ENCODE measurements at places on chromosomes 4 and X.

- no peak for DNase-seq
Measured at GRCh38 chrX:71922686-71923085, 12.0 kb downstream of the NHSL2 start.

DNA sequence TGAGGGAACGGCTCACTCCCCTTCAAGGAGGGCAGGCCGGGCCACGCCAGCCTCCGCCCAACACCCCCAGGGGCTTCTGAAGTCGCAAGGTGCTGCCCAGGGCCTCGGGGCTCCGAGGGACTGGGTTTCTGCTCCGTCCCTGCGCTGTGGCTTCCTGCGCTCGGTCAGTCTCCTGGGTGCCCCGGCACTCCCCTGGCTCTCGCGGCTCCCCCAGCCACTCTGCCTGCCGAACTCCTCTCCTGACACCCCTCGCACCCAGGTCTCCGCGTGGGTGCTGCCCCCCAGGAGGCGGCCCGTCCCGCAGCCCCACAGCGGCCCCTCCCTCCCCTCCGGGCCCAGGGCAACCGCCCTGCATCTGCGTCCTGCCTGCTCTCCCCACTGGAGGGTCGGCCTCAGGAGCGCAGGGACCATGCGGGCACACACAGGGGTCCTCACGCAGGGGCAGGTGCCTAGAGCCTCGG is 151.9 kb downstream of the AFAP1 start:
- DNase-seq = no peak

- no peak for DNase-seq
Measured at GRCh38 chr4:170109586-170110284, 20.0 kb upstream of the AADAT start.

- no peak for DNase-seq
Measured at GRCh38 chr4:158808399-158808798, 39.6 kb downstream of the FNIP2 start.

DNA sequence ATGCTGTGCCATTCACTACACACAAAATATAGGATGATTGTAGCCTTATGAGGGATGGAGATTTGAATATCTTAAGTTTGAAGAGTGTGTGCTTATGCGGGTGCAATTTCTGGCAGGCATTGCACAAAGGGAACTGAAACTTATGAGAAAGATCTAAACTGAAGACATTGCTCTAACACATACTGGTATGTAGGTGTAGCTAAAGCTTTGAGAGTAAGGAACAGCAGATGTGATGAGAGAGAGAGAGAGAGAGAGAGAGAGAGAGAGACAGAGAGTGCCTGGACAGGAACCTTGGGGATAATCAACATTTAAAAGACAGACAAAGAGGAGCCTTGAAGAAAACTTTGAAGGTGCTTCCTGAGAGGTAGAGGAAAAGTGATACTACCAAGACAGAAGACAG is 379.7 kb downstream of the SPRY1 start:
- no peak for DNase-seq

DNA sequence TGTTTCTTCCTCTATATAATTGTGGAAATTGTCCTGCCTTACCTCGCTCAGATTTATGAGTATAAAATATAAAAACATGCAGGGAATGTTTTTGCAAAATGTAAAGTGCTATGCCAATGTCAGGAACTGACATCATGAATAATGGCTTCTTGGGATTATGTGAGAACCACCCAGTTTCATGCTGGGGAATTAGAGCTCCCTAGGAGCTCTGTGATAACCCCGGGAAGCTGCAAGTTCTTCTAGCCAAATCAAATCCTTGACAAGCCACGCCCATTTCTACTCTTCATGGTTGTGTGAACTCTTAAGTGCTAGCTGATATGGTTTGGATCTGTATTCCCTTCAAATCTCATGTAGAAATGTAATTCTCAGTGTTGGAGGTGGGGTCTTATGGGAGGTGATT is 85.9 kb upstream of the PAK3 start:
- no peak for DNase-seq

DNA sequence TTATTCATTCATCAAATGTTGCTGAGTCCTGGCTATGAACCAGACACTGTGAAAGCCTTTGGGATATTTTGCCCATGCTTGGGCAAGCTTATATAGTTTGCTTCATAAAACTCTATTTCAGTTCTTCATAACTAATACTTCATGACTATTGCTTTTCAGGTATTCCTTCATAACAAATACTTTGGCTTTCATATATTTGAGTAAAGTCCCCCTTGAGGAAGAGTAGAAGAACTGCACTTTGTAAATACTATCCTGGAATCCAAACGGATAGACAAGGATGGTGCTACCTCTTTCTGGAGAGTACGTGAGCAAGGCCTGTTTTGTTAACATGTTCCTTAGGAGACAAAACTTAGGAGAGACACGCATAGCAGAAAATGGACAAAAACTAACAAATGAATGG is 1.7 kb upstream of the AFP start:
- no peak for DNase-seq

GRCh38 chr4:55435141-55435841 is 39.5 kb downstream of the TMEM165 start:
- DNase-seq = no peak

DNA sequence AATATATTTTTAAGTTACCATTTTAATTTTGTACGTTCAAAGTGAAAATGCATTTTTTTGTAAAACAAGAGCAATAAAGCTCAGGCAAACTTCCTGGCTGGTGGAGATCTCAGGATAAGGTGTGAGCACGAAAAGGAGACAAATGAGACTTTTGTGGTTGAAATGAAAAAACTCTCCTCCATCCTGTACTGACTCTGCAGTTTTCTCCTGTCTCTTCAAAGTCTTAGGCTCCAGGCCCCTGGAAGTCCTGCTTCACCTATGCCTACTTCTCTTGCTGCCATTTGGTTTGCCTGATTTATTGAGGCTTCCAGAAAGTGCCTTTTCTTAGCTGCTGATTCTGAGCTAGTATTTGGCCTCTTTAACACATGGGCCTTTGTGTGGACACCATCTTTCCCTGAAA is 77.7 kb downstream of the MAML3 start:
- DNase-seq = no peak

GRCh38 chr4:55409468-55410171 is 13.9 kb downstream of the TMEM165 start:
- DNase-seq = peak; percentile 4

GRCh38 chr4:163164591-163164990 is 2.1 kb downstream of the NAF1 start:
- no peak for DNase-seq

- DNase-seq = no peak
Measured at GRCh38 chrX:19642241-19643109, 127.2 kb upstream of the MAP3K15 start.

GRCh38 chr4:89056953-89057398 is at the start of gene FAM13A:
FAM13A (minus strand) TSS chr4:89057185; CDS start chr4:89056964, 221 bp downstream.
- DNase-seq = peak; percentile 89

- no peak for DNase-seq
Measured at GRCh38 chr4:148982200-148982599, 540.0 kb upstream of the NR3C2 start.

- no peak for DNase-seq
Measured at GRCh38 chr4:69876071-69876470, 16.1 kb upstream of the SULT1E1 start.

DNA sequence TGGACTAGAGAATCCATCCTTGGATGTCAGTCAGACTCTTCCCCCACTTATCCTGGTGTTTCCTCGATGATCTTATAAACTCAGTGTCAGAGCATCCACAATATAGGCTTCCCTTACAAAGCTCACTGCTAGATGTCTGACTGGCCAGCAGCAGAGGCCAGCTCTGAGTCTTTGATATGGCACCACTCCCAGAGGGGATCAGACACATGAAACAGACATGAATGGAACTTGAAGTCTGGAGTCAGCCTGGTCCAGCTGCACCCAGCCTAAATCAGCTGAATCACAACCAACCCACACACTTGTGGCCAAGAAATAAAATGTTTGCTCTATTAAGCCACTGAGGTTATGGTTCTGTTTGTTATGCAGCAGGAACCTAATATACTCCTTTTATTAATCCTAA is 129.6 kb upstream of the MED14 start:
- peak; percentile 84 for DNase-seq

GRCh38 chr4:61292322-61292721 is 92.2 kb downstream of the ADGRL3 start:
- no peak for DNase-seq

DNA sequence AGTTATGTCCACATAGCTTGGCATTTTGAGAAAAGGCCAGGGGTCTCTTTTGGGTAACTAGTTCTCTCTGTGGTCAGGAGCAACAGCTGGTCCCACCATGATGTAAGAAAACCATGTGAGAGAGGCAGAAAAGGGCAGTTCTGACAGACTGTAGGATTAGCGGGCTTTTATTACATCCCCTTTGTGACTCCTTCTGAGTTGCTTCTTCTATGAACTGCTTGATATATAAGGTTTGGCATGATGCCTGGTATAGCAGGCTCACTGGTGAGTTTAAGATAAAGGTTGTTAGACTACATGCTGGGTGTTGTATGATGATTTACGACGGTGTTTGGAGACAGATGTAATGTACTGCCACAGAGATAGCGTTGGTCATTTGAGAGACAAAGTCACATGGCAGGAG is 2308.1 kb upstream of the AGA start:
- DNase-seq = no peak

- no peak for DNase-seq
Measured at GRCh38 chr4:174137698-174138097, 145.8 kb downstream of the FBXO8 start.

GRCh38 chr4:148510211-148510610 is 68.0 kb upstream of the NR3C2 start:
- no peak for DNase-seq

DNA sequence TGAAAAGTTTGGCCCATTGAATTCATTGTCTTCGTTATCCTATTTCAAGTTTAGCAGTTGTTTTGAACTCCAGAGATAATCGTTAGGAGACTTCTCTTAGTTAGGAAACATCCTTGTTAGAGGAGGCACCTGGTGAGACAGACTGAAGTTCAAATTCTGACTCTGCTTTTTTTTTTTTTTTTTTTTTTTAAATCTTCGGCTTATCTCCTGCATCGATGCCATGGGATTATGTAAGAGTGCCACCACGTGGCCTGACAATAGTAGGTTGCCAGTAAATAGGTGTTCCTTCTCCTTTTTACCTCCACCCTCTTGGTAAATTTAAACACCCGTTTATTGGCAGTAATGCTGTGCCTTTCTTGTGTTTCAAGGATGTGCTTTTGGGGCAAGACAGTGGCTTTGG is 149.3 kb downstream of the SOWAHB start:
- no peak for DNase-seq

DNA sequence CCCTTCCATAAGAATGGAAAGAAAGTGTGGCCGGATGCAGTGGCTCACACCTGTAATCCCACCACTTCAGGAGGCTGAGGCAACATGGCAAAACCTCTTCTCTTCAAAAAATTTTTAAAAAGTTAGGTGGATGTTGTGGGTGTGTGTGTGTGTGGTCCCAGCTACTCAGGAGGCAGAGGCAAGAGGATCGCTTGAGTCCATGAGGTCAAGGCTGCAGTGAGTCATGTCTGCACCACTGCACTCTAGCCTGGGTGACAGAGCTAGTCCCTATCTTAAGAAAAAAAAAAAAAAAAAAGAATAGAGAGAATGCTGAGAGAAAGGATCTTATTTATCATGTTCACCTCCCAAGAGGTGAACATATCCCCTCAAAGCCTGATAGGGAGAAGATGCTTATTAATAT is 492.1 kb upstream of the SMIM31 start:
- no peak for DNase-seq

DNA sequence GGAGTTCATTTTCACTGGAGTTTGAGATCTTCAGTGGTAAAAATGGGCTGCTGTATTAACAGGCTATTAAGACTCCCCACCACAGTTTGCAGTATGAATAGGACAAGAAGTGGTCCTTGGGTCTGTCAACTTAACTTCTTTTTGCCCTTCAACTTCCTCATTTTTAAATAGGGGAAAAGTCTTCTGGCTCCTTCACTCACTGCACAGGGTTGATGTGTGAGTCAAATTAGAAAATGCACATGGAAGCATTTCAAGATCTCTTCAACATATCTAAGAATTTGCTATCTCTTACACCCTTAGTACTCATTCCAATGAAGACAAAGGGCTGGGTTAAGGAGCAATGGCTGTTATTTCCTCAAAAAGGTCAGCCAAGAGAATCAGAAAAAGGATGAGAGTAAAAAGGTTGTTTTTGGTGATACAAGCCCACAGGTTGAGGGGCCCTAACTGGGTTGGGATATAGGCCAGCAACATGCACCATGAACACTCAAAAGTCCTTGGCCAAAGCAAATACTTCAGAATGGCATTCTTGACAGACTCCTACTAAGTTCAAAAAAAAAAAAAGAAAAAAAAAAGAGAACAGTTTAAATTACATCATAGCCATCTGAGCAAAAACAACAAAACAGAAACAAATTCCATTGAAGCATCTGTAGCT is 13.4 kb downstream of the PDE5A start:
- no peak for DNase-seq

DNA sequence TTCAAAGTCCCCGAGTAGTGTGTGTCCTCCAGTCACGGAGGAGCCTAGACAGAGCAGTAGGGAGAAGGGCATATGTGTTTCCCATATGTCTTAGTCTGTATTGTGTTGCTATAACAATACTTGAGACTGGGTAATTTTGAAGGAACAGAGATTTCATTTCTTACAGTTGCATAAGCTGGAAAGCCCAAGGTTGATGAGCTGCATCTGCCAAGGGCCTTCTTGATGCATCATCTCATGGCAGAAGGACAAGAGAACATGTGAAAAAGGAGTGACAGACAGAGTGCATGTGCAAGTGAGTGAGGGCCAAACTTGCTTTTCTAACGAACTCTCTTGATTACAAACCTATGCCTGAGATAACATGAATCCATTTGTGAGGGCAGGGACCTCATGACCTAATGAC is 243.4 kb downstream of the ARHGAP10 start:
- no peak for DNase-seq

DNA sequence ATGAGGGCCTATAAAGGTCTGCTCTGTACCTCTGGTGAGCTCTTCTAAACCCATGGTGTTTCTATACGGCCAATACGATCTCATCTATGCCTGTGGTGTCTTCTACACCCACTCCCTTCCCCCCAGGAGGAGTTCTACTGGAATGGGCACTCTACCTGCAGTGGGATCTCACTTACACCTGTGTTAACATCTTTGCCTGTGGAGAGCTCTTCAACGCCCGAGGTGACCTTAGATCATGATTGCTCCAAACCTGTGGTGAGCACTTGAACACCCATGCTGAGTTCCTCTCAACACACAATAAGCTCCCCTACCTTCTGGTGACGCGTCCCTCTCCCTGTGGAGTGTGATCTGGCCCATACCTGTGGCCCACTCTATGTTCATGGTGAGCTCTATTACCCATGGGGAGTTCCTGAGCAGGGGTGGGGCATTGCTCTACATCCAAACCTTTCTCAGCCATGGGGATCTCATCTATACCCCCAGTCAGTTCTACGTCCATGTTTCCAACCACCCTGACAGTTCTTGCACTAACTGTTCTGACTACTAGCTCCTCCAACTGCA is 48.6 kb downstream of the BCOR start:
- DNase-seq = no peak

- no peak for DNase-seq
Measured at GRCh38 chrX:48896611-48897011, 957 bp downstream of the TIMM17B start.

GRCh38 chr4:180407275-180407885 is 1835.8 kb upstream of the TENM3 start:
- no peak for DNase-seq

GRCh38 chr4:77120886-77121508 is 36.0 kb upstream of the CCNG2 start:
- DNase-seq = no peak

GRCh38 chr4:145298885-145299284 is 118.5 kb upstream of the OTUD4 start:
- DNase-seq = no peak
